ELF-1 (cell line): ENCODE measurements at places on chromosomes 4 and X.

- DNase-seq, result peak; percentile 64
Measured at GRCh38 chr4:184538023-184538599, 63.8 kb upstream of the IRF2 start.

DNA sequence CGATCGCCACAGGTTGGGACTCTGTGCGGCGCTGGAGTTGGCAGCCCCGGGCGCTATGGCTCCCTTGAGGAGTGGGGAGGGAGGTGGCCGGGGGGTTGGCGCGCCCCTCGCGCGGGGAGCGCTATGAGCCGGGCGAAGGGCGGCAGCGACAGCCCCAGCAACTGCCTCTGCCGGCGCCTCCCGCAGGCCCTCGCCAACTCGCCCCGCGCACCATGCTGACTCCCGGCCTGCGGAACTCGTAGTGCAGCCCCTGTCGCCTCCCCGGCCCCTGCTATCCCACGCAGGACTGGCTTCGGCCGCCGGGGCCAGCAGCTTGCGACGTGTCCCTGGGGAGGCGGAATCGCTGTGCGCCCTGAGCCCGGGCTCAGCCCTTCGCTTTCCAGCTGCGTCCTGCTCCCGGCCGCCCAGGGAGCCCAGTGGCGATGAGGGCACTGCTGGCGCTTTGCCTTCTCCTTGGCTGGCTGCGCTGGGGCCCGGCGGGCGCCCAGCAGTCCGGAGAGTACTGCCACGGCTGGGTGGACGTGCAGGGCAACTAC lies 415 bp downstream of the SHISA3 start:
- DNase-seq, result no peak

- no peak for DNase-seq
Measured at GRCh38 chrX:139204571-139204897, 326.0 kb upstream of the F9 start.

GRCh38 chr4:174173360-174173759 lies 110.1 kb downstream of the FBXO8 start:
- DNase-seq, result no peak

DNA sequence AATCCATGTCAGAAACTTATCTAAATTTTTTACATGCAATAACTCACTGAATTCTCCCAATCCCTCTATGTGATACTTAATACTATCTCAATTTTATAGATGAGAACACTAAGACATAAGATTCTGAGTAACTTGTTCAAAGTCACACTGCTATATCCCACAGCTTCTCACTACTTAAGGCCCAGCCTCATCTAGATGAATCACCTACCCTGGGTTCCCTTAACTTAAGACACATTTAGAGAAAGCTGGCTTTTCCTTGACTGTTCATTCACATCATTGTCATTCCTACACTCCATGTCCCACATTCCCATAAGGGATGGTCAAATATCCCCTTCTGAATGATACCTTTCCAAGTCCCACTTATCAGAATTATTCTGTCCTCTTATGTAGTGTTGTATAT lies 21.0 kb downstream of the TNIP3 start:
- DNase-seq, result no peak

DNA sequence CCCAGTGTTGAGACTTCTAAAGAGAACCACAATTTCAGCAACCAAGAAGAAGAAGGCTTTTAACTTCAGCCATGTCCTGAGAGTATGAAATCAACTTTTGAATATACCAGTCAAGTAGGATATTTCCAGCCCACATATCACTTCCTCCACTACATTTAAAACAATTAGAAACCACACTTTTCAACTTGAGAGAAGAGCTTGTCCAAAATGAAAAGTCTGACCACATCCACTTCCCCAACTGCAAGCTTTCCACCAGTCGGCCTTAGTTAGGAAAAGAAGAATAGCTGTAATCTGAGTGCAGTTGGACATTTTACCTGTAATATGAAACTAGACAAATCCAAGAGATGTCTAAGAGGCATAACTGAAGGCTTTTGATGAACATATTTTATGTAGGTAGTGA lies 101.9 kb upstream of the SLC7A11 start:
- no peak for DNase-seq

DNA sequence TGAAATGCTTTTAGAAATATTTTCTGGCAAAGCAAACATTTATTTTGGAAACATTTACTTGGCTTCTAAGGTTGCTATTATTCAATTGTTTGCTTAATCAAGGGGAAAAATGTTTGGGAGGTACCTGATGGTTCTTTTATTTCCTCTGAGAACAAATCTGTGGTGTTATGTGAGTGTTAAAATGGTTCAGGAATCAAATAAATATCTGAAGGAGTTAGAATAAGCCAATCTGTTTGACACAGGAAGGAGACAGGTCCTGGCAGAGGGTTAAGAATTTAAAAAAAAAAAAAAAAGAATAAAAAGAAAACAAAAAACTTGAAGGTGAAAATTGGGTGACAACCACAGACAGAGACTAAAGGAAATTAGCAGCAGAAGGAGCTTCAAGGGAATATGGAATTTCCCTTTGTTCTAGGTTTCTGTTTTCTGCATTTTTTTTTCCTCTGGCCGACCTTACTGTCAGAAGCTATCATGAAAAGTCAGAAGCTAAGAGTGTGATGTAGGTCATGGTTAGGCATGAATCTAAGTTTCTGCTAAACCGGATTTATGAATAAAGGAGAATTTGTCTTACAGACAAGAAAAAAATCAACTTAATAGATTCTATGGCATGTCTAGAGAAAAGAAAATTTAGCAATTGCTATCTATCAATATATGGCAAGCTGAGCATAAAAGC lies 78.6 kb upstream of the PNPLA4 start:
- DNase-seq, result no peak

GRCh38 chrX:26352891-26353430 lies 137.0 kb downstream of the MAGEB5 start:
- peak; percentile 49 for DNase-seq

- DNase-seq, result no peak
Measured at GRCh38 chrX:30990361-30990760, 81.5 kb downstream of the FTHL17 start.

- peak; percentile 32 for DNase-seq
Measured at GRCh38 chr4:86595426-86595805, 1.3 kb downstream of the PTPN13 start.

GRCh38 chrX:71320126-71320525 lies 18.6 kb downstream of the ITGB1BP2 start:
- no peak for DNase-seq

GRCh38 chrX:47648376-47648775 lies 2.0 kb downstream of the ELK1 start:
- no peak for DNase-seq

DNA sequence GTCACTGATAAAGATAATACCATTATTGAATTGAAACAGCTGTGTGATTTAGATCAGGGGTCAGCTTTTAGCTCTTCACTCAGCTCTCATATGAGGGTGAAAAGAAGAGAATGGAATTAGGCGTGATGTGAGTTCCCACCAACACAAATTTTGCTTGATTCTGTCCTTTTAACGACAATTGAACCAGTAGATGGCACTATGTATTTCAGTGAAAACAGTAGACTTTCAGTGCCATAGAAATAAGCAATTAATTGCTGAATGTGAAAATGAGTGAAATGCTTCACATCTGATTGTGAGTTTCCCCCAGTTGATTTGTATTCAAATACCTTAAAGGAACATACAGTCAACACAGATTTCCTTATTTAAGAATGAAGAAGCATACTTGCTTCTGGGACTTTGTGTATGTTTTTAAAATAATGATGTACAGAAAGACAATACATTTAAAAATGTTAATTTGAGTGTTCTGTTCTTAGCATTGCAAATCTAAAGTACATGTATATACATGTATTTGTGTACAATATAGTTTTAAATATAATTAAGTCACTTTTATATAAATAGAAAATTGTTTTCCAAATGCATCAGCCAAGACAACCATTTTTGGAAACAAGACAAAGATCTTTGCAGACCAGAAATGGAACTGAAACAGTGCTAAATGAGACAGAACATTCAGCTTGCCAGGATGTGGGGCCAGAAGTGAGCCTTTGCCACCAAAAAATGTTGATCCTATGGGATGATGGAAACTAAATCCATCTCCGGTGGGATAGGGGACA lies 178.8 kb downstream of the SNCA start:
- DNase-seq, result no peak

- DNase-seq, result peak; percentile 66
Measured at GRCh38 chr4:172726001-172726423, 442.6 kb upstream of the GALNT7 start.

DNA sequence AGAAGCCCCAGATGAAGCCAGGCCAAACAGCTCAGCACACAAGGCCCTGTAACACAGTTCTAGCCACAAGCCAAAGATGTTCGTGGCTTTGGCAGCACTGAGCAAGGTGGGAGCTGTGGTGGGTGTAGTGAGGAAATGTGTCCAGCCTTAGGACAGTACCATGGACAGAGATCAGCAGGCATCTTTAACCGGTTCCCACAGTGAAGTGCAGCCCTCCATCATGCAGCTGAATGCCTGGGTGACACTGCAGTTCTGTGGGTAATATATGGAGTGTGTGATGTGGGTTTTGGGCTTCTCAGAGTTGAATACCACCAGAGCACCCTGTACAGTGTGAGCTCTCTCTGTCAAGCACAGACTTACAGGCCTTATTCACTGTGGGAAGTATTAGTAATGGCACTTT lies 6.0 kb upstream of the NEXMIF start:
- peak; percentile 55 for DNase-seq

DNA sequence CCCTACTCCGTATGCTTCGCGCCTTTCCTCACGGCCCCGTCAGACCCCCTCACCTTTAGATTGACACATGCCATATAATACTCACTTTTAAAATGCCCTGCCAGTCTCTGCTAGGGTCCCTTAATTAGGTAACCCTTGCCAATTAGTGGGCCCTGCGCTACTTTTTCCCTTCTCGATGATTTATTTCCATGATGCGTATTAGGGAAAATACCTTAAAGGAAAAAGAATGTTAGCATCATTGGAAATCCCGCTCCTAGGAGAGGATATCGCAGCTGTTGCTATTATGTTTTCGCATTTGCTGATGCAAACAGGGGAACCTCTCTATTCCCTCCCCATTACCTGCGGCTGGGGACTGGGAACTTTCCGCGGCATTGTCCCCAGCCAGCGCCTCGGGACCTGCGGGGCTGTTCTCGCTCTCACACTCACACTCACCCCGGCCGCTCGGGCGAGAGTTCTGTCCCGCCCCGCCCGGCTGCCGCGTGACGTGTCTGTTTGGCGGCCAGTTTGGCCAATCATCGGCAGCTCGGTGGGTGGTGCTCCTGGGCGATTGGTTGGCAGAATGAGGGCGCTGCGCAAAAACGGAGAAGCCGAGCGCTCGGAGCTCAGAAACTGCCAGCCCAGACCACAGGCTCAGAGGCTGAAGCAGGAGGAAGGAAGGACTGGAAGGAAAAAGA lies at the start of gene PCDH10:
Gene PCDH10, plus strand, starts transcription at position 605 of the 674 bp plus-strand sequence. CDS start 847 bp downstream, outside the sequence.
- peak; percentile 98 for DNase-seq
